Gastroesophageal sphincter (tissue), 4 donors: ENCODE measurements at places on chromosomes 2 and 18.
A peak's percentile ranks its signal among the peaks of the same experiment; 100 is the strongest.

DNA sequence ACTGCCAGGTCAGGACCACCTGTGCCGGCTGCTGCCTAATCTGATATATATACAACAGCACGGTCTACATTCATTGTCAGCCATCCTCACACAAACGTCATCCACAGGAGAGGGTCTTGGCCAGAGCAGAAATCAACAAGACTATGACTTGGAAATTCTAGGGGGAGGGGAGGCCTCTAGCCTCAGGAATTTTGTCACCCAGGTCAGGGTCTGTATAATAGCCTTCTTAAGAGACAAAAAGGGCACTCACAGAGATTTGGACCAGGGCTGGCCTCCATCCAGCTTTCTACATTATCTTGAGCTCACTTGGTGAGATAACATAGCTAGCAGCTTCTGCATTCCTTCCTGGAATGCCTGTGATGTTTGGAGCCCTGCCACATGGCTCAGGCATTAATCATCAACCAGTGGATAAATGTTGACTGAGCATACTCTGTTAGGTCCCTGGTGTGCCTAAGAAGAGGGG is 50.4 kb upstream of the CTIF start:
- peak; percentile 71 for ATAC-seq

- ATAC-seq, result no peak
Measured at GRCh38 chr18:24543795-24544498, 83.5 kb downstream of the HRH4 start.

- no peak for ATAC-seq
Measured at GRCh38 chr2:43224571-43225092, 1.8 kb downstream of the ZFP36L2 start.

- ATAC-seq, result no peak
Measured at GRCh38 chr2:138421971-138422335, 79.6 kb upstream of the SPOPL start.

- ATAC-seq, result no peak
Measured at GRCh38 chr2:6224267-6224666, 532.1 kb downstream of the SOX11 start.

GRCh38 chr2:157465554-157465953 is 21.7 kb upstream of the CYTIP start:
- no peak for ATAC-seq

DNA sequence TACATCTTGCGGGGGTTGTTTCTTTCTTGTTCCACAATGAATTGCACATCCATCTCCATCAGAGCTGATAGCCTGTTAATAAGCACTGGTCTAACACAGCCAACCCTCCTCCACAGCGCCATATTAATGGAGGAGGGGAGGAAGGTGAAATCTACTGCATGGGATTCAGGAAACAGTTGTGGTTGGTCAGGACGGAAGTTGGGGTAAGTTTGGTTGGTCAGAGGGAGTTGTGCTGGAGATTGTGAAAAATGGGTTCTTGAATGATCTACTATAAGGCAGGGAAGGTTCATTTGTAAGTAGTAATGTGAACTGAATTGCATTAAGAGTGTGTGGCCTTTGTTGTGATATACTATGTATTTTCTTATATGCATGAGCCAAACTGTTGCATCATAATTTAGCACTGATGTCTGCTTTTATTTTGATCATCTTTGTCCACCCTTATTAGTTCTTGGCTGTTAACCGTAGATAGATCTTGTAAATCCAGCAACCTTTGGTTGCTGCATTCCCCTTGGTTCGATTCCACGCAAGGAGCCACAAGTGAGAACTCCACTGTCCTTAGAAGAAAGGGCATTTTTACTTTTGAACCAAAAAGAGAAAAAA is 150.6 kb upstream of the MAPRE2 start:
- no peak for ATAC-seq

- no peak for ATAC-seq
Measured at GRCh38 chr2:159091381-159091780, 122.9 kb downstream of the TANC1 start.
